Stimulated activated CD4-positive, alpha-beta T cell treated with anti-CD3 and anti-CD28 coated beads, Interleukin-15, amount 100 ng/mL, for 48 hours (primary cell): ENCODE measurements at places on chromosomes 12 and 14.
A peak's percentile ranks its signal among the peaks of the same experiment; 100 is the strongest.

GRCh38 chr14:104805326-104805678 lies 4.4 kb downstream of the ZBTB42 start:
- DNase-seq = no peak

- DNase-seq = no peak
These were observed 535.3 kb downstream of the GALC start for GRCh38 chr14:87457720-87458119.

GRCh38 chr12:118103201-118103600 lies 610 bp downstream of the VSIG10 start:
- no peak for DNase-seq

- no peak for DNase-seq
These were observed 329.8 kb downstream of the MED13L start for GRCh38 chr12:115947696-115948062.

DNA sequence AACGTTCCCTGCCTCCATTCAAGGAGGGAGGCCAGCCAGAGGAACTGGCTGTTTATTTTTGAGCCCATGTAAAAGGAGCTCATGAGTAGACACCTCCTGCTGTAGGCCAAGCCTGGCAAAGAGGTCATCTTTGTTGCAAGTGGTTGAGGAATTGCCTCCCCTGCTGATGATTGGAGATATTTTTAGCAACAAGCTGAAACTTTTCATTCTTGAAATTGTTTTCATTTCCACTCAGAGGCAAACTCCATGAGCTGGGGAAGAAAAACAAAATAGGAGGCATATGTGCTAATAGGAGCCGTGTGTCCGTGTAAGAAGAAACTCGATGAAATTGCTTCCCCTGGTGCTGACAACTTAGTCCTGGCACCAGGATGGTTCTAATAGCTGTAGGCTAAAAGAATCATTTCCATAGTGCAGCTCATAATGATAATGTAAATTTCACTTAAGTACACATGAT lies 440.1 kb upstream of the FAR2 start:
- DNase-seq = no peak

GRCh38 chr12:62701492-62701891 lies 233.5 kb downstream of the PPM1H start:
- DNase-seq = no peak

- DNase-seq = no peak
These were observed 132.3 kb upstream of the CRY1 start for GRCh38 chr12:107225635-107226034.

- DNase-seq = no peak
These were observed 83.1 kb upstream of the DNM1L start for GRCh38 chr12:32596030-32596429.

- no peak for DNase-seq
These were observed 79.8 kb downstream of the TTC9 start for GRCh38 chr14:70721542-70721941.

- no peak for DNase-seq
These were observed 579.2 kb downstream of the MED13L start for GRCh38 chr12:115698257-115698656.

- DNase-seq = no peak
These were observed 213.4 kb downstream of the EGLN3 start for GRCh38 chr14:33737446-33737845.

DNA sequence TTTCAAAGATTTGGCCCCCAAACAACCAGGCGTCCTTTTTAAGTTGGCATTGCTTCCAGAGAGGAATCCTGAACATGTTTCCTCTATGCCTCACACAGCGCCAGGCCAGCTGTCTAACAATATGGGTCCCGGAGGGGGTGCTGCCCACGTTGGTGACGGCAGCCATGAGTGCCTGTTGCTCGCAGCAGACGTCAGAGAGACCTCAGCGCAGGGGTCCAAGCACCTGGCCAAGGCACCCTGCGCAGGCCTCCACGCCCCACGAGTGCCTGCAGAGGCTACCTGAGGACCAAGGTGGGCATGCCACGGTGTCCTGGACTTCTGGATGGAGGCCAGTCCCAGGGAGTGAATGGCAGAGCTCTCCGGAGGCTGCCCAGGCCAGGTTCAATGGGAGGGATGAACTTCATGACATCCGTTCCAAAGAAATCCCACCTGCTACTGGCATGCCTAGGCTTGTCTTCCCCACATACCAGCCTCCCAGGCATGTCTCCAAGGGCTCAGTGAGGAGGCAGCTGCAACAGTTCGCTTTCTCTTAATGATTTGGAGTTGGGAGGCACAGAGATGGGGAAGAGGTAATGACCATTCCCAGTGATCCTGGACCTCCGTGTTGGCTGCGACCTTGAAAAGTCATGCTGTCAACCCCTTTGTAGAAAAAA lies 11.6 kb upstream of the FOXN3 start:
- DNase-seq = no peak

- DNase-seq = no peak
These were observed at the start of gene NXPH4 for GRCh38 chr12:57216014-57216911. TSS of gene NXPH4 (plus strand) at chr12:57216794. CDS start at chr12:57216970, 176 bp downstream.

DNA sequence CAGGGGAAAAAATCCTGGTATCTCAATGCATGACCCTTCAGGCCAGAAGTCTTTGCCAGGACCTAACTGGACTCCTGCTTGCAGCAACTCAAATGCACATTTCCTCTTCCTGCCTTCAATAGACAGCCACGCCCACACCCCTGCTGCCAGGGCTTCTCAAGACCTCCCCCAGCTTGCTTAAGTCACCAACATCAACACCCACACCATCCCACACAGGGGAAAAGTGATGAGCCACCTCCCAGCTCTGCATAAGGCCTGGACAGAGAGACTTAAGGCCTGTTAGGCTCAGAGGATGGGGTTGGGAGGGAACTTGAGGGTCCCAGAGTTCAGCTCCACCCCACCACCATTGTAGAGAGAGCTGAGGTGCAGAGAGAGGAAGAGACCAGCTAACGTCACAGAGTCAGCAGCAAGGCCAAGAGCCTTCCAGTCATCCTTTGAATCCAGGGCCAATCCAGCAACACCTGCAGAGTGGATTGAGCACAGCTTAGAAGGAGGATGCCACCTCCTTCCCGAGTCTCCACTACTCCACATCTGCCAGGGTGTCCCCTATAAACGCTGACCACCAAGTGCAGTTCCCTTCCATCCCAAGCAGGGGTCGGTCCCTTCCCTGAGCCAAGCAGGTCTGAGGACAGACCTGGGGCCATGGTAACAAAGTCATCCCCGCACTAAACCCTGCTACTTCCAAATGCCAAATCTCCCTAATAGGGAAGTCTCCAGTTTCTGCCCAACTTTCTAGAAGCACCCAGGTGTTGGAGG lies 50.0 kb downstream of the KDM2B start:
- peak; percentile 38 for DNase-seq

DNA sequence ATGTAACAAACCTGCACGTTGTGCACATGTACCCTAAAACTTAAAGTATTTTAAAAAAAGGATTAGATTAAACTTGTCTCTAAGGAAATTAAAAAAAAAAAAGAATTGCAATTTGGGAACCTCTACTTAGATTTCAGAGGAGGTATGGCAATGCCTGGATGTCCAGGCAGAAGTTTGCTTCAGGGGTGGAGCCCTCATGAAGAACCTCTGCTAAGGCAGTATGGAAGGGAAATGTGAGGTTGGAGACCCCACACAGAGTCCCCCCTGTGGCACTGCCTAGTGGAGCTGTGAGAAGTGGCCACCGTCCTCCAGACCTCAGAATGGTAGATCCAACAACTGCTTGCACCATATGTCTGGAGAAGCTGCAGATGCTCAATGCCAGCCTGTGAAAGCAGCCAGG lies 279.6 kb upstream of the CCDC196 start:
- no peak for DNase-seq

GRCh38 chr14:79781882-79782281 lies 429.4 kb downstream of the DIO2 start:
- no peak for DNase-seq

- no peak for DNase-seq
These were observed 10.9 kb upstream of the ZNF705A start for GRCh38 chr12:8145754-8146441.

GRCh38 chr14:78598046-78598920 lies 428.1 kb downstream of the NRXN3 start:
- peak; percentile 10 for DNase-seq

- no peak for DNase-seq
These were observed 2.4 kb upstream of the KCNC2 start for GRCh38 chr12:75212072-75212471.

DNA sequence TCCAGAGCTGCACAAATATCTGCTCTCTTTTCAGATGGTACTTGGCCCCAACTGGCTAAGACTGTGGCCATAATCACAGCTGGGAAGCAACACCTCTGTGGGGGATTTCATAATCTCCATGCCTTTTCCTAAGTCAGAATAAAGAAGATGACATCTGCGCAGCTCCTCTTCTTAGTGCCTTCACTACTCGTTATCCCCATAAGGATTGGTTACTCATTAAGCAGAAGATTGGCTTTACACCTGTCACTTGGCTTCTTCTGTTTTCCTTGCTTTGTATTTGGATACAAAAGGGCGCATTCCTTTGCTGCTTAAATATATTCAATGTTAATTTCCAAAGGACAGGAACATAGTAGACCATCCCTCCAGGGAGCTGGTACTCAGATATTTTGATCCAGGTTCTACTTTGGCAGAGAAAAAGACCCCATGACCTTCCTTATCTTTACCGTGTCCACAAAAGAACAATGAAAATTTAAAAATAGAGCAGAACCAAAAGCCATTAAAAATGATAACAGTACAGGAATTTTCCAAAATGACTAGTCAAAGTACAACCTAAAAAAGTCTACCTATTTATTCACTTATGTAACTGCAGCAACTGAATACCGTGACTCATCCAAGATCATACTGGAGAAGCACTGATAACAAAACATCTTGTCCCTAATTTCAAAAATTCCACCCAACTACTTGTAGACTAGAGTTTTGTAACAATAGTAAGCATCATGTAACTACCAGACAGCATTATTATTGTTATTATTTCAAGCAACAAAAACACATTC lies 352.3 kb upstream of the TMPO start:
- DNase-seq = no peak

DNA sequence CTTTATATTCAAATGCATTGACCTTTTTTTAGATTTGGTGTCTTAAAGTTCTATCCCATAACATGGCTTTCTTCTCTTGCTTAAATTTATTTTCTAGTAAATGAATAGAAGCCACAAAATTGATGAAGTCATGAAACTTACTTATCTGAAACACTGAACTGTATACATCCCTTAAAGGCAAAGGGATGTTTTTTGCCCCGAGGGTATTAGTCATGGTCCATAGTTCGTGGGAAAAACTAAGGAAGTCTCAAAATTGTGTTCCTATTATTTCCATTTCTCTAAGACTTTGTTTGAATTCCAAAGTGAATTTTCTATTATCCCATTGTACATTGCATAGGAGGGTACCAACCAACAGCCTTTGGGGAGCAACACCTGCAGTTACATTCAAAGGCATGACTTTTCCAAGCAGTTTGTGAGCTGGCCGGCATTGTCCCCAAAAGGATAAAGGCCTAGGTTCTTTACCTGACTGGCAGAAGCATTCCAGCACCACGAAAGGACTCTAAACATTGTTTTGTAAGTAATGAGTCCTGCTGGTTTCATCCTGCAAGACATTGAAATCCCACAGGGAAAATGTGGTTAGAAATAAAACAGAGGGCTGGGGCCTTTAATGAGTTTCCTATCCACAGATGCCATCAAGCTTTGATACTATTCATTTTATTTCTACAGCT lies 473.5 kb downstream of the PRKD1 start:
- DNase-seq = no peak

GRCh38 chr12:19542606-19543005 lies 103.3 kb downstream of the AEBP2 start:
- DNase-seq = no peak

DNA sequence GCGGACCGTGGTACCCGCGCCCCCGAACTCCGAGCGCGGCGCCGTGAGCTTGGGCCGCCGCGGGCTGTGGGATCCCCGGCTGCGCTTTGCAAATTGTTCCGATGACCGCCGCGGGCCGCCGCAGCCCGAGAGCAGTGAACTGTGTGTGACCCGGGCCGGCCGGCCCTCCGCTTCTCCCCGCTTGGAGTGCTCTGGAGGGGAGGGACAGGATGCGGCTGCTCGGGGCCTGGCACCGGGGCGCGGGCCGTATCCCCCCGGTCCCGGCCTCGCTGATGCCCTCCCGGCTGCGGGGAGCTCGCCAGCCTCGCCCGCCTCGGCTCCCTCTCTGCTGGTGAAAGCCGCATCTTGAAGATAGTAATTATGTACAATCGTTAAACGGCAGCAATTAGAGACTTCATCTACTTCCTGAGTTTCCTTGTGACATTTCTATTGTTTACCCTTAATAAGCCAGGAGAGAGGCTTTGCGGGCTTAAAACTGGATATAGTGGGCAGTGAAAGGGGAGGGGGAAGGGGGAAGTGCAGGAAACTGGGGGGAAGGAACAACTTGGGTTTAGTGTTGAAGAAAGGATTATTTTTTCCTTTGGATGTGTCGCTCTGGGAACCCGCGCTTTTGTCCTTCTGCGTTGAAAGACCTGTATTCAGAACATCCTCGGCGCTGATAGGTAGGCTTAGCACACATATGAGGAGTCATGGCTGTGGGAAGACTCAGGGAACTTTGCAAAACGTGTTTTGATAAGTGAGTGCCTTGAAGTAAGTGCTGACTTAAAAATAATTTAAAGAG lies 1.2 kb downstream of the PELI2 start:
- peak; percentile 28 for DNase-seq

- no peak for DNase-seq
These were observed 8.5 kb downstream of the TMEM233 start for GRCh38 chr12:119601877-119602733.

DNA sequence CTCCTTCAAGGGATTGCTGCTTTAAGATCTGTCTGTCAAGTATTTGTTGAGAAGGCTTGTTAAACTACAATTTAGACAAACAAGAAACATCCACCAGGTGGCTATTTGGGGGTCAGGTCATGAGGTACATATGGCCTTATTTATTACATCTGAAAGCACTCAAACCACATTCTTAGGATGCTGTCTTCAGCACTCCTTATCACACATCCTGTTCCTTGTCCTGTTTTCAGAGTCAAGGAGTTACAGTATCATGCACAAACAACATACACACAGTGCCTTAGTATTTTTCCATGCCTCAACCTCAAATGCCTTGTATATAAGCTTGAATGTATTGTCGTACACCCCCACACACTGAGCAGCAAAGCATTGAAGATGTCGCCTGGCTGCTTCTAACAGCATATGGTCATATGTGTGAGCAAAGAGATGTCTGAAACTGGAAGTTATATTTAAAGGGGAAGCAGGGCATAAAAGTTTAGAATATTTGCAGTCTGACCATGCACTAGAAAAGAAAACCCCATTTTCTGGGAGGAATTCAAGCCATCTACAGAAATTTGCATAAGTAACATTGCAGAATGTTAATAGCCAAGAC lies 83.8 kb downstream of the KCNMB4 start:
- DNase-seq = no peak

GRCh38 chr12:50016501-50017475 lies 8.5 kb downstream of the RACGAP1 start:
- no peak for DNase-seq

GRCh38 chr14:57657487-57657886 lies 163.8 kb upstream of the CCDC198 start:
- no peak for DNase-seq
